ENCODE measurements at places on chromosomes 4 and X.

DNA sequence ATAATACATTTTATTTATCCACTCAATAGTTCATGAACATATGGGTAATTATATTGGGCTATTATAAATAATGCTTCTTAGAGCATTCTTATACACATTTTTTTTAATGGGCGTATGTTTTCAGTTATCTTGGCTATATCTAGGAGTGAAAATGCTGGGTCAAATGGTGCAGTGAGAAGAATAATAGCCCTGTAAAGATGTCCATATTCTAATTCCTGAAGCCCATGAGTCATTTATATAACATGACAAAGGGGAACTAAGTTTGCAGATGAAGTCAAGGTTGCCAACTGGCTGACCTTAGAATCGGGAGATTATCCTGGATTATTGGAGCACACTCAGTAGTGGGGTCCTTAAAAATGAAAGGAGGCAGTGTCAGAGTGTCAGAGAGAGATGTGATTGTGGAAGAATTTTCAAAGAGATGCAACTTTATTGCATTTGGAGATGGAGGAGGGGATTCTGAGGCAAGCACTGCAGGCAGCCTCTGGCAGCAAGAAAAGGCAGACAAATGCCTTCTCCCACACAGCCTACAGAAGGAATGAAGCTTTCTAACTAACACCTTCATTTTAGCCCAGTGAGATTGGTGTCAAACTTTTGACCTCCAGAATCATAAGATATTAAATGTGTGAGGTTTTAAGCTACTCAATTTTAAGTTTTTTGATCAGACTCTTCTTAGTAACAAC lies 106.1 kb upstream of the HS3ST1 start:
- DNase-seq: no peak

DNA sequence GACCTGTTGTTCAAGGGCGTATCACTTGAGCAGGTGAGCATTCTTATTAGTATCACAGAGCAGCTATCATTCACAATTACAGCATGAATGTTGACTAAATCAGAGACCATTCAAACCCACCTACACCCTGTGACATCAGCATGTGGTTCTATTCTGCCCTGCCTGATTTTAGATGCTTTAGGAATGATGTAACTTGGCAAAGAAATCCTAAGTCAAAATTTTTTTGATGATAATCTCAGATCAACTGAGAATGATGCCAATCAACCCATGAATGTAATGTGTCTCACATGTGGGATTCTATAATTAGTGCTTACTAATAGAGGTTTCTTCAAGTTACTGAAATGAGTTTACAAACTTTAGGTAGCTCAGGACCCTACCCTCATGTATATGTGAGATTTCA lies 13.4 kb upstream of the CHIC2 start:
- DNase-seq: no peak

GRCh38 chr4:41142376-41143310 lies 71.7 kb downstream of the APBB2 start:
- no peak for DNase-seq

- DNase-seq: no peak
Measured at GRCh38 chrX:103536732-103537131, 17.4 kb upstream of the RAB40A start.

- DNase-seq: no peak
Measured at GRCh38 chrX:69268611-69269010, 103.4 kb upstream of the PJA1 start.

DNA sequence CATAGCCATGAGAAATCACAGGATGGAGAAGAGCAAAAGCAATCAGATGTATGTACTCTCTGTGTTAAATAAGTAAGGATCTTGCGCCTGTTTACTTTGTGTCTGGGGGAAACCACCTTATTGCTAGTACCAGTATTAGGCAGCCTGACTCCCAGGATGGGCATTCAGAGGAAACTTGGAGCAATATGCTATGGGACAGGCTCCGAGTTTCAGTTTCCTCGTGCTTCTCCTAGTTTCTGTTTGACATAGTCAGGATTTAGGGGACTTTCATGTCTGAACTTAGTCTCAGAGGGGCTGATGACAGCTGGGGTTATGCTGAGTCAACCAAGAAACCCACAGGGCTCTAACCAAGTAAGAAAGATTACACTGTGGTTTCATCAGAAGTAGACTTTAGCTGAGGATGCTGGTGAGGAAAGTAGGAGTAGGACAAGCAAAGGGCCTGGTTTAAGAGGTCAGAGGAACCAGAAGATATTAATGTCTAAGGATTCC lies 13.5 kb downstream of the NSUN7 start:
- no peak for DNase-seq

DNA sequence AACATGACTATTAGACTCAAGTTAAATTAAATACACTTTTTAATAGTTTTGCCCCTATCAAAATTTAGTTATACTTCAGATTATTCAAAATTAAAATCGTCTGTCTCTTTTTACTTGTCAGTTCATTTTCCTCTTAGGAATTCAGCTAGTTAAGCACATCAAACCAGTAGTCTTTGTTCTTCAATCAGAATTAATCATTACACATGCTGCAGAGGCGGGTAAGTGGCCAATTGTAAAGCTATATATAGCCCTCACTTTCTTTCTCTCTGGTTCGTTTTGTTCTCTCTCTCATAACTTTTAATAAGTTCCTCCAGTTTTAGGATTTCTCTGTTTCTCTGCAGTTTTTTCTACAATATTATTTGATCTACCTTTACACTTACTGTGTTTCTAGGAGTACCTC lies 359.1 kb upstream of the PABPC4L start:
- DNase-seq: no peak

- no peak for DNase-seq
Measured at GRCh38 chr4:99208719-99209075, 10.3 kb downstream of the ADH6 start.

DNA sequence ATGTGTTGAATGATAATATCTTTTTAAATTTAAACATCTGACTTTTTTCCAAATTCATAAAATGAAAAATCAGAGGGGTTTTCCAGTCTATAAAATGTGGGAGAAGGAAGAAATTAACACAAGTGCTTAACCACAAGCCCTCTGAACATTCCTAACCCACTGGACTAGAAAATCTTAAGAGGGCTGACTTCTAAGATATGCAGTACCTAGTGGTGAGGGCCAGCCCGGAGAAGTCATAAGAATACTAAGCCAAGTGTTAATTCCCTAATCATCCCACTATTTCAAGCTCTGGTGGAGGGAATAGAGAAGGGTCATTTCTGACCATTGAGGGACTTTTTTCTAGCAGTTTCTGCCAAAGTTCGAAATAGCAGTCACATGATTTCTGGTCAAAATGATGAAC lies 86.9 kb upstream of the NEIL3 start:
- no peak for DNase-seq

DNA sequence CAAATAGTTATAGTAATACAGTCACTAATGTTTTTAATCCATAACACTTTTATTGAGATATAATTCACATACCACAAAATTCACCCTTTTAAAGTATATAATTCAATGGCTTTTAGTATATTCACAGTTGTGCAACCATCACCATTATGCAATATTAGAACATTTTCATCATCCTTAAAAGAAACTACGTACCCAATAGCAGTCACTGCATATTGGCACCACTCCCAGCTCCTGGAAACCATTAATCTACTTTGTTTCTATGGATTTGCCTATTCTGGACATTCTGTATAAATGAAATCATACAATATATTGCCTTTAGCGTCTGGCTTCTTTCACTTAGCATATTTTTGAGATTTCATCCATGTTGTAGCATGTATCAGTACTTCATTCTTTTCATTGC lies 99.3 kb downstream of the AMMECR1 start:
- no peak for DNase-seq

GRCh38 chr4:165620913-165621312 lies 242.1 kb downstream of the CPE start:
- no peak for DNase-seq

GRCh38 chr4:142929526-142929925 lies 83.4 kb upstream of the INPP4B start:
- no peak for DNase-seq

GRCh38 chr4:186104890-186105646 lies 564 bp downstream of the FAM149A start:
- no peak for DNase-seq

DNA sequence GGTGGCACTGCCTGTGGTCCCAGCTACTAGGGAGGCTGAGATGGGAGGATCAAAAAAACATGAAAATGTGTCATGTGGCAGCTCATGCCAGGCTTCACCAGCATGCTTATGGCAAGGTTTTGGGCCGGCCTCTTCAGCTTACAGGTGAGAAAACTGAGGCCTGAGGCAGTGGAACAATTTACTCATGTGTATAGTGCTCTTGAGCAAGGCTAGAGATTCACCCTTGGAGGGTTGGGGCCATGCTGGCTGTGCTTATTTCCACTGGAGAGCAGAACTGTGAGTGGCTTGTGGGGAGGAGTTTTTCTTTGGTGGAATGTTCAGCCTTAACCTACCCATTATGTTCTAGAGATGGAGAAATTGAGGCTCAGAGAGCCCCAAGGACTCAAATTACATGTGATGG lies 31.8 kb downstream of the NSD2 start:
- no peak for DNase-seq

DNA sequence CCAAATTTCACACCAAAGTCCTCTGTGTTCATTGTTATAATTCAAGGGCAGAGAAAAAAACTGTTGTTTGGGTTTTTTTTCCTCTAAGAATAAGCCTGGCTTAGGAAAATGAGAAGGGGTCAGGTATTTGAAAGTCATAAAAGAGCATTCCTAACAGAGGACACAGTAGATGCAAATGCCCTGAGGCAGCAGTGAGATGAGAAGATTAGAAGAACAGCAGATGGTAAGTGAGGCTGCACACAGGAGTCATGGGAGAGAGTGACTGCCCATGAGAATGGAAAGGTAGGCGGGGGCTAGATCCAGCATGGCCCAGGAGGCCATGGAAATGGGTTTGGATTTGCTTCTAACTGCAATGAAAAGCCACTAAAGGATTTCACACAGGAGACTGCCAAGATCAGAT lies 107.5 kb upstream of the RBPJ start:
- no peak for DNase-seq

- DNase-seq: peak; percentile 88
Measured at GRCh38 chrX:48897157-48897624, 377 bp downstream of the TIMM17B start.

GRCh38 chrX:19343085-19343534 lies 617 bp upstream of the PDHA1 start:
- no peak for DNase-seq

DNA sequence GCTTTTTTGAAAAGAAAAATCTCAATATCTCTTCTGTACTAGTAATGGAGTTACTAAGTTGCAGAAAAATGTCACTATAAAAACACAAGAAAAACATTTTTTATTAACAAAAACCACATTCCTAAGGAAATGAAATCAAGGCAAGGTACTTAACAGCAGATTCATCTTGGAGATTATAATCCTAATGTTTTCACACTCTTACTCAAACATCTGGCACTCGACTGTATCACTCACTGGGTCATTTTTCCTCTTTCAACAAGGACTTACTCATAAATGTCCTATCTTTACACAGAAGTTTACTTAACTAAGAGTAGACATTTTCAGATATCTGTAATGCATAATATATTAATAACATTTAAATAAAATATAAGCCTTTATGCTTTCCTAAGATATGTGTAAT lies 216.6 kb downstream of the NR3C2 start:
- DNase-seq: no peak

DNA sequence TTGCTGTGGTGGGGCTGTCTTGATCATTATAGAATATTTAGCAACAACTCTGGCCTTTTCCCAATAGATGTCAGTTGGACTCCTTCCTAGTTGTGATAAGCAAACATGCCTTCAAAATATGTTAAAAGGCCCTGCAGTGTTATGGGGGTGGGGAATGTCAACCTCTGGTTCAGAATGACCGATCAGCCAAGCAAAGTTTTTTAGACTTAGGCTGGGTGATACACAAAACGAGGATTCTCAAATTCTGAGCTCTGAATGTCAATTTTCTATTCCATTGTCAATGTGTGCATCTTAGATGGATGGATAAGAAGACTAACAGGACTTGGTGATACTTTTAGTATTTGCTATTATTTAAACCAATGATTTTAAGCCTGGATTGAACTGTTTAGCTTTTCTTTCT lies 940.0 kb upstream of the GRIA3 start:
- no peak for DNase-seq

DNA sequence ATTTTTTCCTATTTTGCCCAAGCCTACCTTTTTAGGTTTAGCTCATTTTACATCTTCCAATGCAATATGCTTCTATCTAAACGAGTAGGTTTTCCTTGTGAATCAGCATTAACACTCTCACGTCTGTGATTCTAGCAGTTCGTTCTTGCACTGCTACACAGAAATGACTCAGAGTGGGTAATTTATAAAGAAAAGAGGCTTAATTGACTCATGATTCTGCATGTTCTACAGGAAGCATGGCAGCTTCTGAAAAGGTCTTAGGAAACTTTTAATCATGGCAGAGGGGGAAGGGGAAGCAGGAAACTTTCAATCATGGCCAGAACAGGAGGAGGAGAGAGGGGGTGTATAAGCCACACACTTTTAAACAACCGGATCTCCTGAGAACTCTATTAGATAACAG lies 44.9 kb downstream of the SPANXN1 start:
- no peak for DNase-seq

GRCh38 chr4:131547506-131547981 lies 1601.5 kb upstream of the PCDH10 start:
- no peak for DNase-seq

DNA sequence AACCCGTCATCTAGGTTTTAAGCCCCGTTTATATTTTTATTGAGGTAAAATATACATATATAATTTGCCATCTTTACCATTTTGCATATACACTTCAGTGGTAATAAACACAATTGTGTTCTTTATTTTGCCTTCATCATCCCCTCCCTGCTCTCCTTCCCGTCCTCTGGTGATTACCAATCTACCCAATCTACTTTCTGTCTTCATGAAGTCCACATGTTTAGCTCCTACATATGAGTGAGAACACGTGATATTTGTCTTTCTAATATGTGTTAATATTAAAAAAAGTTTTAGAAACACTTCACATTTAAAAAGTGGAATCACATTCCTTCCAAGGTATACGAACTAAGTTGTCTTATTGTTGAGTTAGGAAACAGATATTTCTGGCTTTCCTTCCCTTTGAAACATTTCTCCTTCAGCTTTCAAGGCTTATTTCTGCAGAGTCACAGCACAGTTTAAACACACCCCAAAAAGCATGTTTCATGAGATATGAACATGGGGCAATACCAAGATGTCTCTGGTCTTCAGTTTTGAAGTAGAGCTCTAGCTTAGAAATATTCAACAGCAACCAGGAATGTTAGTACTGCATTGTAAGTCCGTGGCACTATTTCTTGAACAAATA lies 35.9 kb downstream of the GYPA start:
- DNase-seq: peak; percentile 94

All from erythroblast (primary cell).